ENCODE measurements at places on chromosomes 12 and 14. TPM values are rescaled to one million over a fixed set of nuclear protein-coding genes. Genes with fewer than 3 reads are reported as not detected.

ASCL1 gene
- polyA plus RNA-seq: 0.09 TPM

NTN4 gene
- not detected for polyA plus RNA-seq

IKZF4 gene
- 6.4 TPM for polyA plus RNA-seq

ITFG2 gene
- polyA plus RNA-seq: 19.9 TPM

RASAL1 gene
- not detected for polyA plus RNA-seq

VDR gene
- polyA plus RNA-seq: 1.8 TPM

ZNF664 gene
- polyA plus RNA-seq: 59.1 TPM

CMKLR1 gene
- 0.12 TPM for polyA plus RNA-seq

RAB15 gene
- polyA plus RNA-seq: 0.30 TPM

KCNH3 gene
- not detected for polyA plus RNA-seq

FBXL14 gene
- 6.3 TPM for polyA plus RNA-seq

DNA sequence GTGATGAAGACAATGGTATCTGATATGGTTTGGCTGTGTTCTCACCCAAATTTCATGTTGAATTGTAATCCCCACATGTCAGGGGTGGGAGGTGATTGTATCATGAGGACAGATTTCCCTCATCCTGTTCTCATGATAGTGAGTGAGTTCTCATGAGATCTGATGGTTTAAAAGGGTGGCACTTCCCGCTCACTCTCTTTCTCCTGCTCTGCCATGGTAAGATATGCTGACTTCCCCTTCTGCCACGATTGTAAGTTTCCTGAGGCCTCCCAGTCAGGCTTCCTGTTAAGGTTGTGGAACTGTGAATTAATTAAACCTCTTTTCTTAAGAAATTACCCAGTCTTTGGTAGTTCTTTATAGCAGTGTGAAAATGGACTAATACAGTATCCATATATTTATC is 25.6 kb upstream of the PTHLH start:
- H3K36me3 ChIP-seq: no peaks in the 10 kb centered on the region
- H3K27ac ChIP-seq: no peak overlapping the region
- H3K4me3 ChIP-seq: no peak overlapping the region
- no peaks in the 10 kb centered on the region for H3K4me1 ChIP-seq
- H3K27me3 ChIP-seq: no peaks in the 10 kb centered on the region

DNA sequence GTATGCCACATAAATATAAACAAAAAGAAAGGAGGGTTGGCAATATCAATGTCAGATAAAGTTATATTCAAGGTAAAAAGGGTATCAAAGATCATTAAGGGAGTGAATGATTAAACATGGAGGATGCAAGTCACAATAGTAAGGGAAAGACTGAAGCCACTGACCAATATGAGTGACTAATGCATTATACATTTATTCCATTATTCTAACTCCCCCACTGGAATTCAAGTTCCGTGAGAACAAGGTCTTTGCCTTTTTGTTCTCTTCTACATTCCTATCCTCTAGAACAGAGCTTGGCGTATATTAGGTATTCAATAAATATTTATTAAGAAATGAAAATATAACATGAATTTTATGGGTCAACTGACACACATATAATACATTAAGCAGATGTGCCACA is 30.7 kb downstream of the MAP4K5 start:
- H3K27ac ChIP-seq: no peak overlapping the region
- no peak for DNase-seq
- peaks cover 29% of the 10 kb centered on the region for H3K36me3 ChIP-seq
- H3K4me3 ChIP-seq: no peak overlapping the region

DNA sequence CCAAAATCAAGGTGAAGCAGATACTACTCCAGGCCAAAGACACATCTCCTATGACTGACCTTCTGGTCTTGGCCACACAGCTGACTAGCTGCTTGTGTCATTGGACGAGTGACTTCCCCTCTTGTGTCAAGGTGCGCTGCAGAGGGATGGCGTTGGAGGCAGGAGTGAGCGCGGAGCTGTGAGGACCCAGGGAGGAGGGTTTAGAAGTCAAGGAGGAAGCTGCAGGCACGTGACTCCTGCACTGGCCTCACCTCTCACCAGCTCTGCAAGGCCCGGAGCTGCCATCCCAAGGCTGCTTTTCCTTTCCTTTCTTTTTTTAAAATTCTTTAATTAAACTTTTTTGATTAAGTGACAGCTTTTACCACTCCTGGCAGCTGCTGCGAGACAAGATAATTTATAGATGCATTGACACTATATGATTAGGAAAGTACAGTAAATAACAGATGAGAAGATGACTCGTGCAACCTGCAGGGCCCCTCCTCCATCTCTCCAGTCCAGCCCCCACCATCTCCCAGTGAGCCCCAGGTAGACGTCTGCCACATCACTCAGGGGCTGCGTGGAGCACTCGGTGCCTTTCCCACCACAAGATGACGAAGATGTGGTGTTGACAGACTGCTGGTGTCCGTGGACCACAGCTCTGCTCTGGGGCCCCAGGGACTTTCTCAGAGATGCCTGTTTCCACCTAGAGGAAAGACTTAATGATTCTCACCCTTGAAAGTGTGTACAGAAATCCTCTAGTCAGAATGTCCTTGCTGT is 350.6 kb downstream of the CACNA1C start:
- H3K4me1 ChIP-seq: no peaks in the 10 kb centered on the region
- DNase-seq: no peak
- no peaks in the 10 kb centered on the region for H3K27me3 ChIP-seq

DNA sequence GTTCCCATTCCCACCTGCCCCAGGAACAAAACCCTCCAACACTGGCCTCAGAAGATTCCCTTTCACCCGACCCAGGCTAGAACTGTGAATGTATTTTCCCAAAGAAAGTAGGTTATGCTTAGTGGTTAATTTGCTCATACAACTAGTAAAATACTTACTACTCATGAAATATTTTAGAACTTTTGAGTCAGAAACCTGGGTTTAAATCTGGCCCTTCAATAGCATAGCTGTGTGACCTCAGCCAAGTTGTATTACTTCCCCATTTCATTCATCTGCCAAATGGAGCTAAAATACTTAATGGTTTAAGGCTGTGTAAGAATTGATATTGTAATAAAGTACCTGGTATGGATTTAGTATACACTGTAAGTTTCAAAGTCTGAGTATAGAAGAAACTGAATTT is 69.1 kb upstream of the DNM1L start:
- H3K36me3 ChIP-seq: no peaks in the 10 kb centered on the region
- no peaks in the 10 kb centered on the region for H3K4me1 ChIP-seq
- H3K27me3 ChIP-seq: peaks cover 28% of the 10 kb centered on the region
- H3K4me3 ChIP-seq: no peak overlapping the region

- no peak overlapping the region for H3K4me3 ChIP-seq
- no peaks in the 10 kb centered on the region for H3K27me3 ChIP-seq
- no peak for DNase-seq
- H3K27ac ChIP-seq: no peak overlapping the region
These were observed 92.9 kb upstream of the MAX start for GRCh38 chr14:65195042-65195719.

- no peak for DNase-seq
- no peaks in the 10 kb centered on the region for H3K4me1 ChIP-seq
- no peak overlapping the region for H3K4me3 ChIP-seq
- H3K27me3 ChIP-seq: no peaks in the 10 kb centered on the region
- no peak overlapping the region for H3K27ac ChIP-seq
These were observed 50.6 kb downstream of the WDHD1 start for GRCh38 chr14:54976316-54976715.

- peak; percentile 21 for DNase-seq
- H3K4me1 ChIP-seq: peaks cover under 1% of the 10 kb centered on the region
- H3K27ac ChIP-seq: no peak overlapping the region
- H3K27me3 ChIP-seq: no peaks in the 10 kb centered on the region
- no peaks in the 10 kb centered on the region for H3K36me3 ChIP-seq
These were observed 98.6 kb downstream of the IRF2BPL start for GRCh38 chr14:76929927-76930326.

- H3K4me1 ChIP-seq: no peaks in the 10 kb centered on the region
- no peaks in the 10 kb centered on the region for H3K27me3 ChIP-seq
These were observed 106.2 kb downstream of the DAAM1 start for GRCh38 chr14:59294662-59294992.

- H3K36me3 ChIP-seq: no peaks in the 10 kb centered on the region
- H3K4me3 ChIP-seq: no peak overlapping the region
- no peak overlapping the region for H3K27ac ChIP-seq
- no peaks in the 10 kb centered on the region for H3K27me3 ChIP-seq
These were observed 277.5 kb upstream of the TBX3 start for GRCh38 chr12:114961491-114961890.

GRCh38 chr12:76530516-76530915 is 29.1 kb downstream of the OSBPL8 start:
- H3K27me3 ChIP-seq: no peaks in the 10 kb centered on the region
- DNase-seq: peak; percentile 19
- H3K36me3 ChIP-seq: no peaks in the 10 kb centered on the region
- H3K27ac ChIP-seq: no peak overlapping the region
- peaks cover 18% of the 10 kb centered on the region for H3K4me1 ChIP-seq

DNA sequence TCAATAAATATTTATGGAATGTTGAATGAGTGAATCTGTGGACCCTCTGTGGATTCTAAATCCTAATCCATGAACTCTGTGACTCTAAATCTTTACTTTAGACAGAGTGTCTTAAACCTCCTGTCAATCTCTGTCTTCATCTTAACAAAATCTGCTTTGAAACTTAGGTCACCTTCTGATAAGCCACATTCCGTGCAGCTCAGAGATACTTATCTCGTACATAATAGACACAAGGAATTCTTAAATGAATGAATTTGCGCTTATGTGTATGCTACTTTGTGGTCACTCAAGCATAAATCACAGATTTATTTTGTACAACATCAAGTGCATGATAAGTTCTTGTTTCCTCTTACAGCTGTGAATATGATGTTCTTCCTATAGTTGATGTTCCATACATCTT is 2.2 kb upstream of the KRAS start:
- no peaks in the 10 kb centered on the region for H3K27me3 ChIP-seq

GRCh38 chr14:90512329-90512991 is 115.6 kb downstream of the CALM1 start:
- no peak for DNase-seq
- H3K27me3 ChIP-seq: peaks cover 17% of the 10 kb centered on the region
- no peak overlapping the region for H3K4me3 ChIP-seq
- H3K27ac ChIP-seq: no peak overlapping the region
- peaks cover 23% of the 10 kb centered on the region for H3K4me1 ChIP-seq
- H3K36me3 ChIP-seq: no peaks in the 10 kb centered on the region

- no peak for DNase-seq
- no peak overlapping the region for H3K27ac ChIP-seq
- no peak overlapping the region for H3K4me3 ChIP-seq
- H3K36me3 ChIP-seq: no peaks in the 10 kb centered on the region
- H3K4me1 ChIP-seq: no peaks in the 10 kb centered on the region
- H3K27me3 ChIP-seq: no peaks in the 10 kb centered on the region
These were observed 117.2 kb downstream of the LRRK2 start for GRCh38 chr12:40342010-40342409.

GRCh38 chr12:23140710-23141109 is 515.7 kb downstream of the ETNK1 start:
- H3K27ac ChIP-seq: no peak overlapping the region
- no peak for DNase-seq
- no peaks in the 10 kb centered on the region for H3K4me1 ChIP-seq
- no peaks in the 10 kb centered on the region for H3K36me3 ChIP-seq
- no peaks in the 10 kb centered on the region for H3K27me3 ChIP-seq
- no peak overlapping the region for H3K4me3 ChIP-seq

GRCh38 chr14:64715628-64716412 is 11.6 kb downstream of the PLEKHG3 start:
- no peaks in the 10 kb centered on the region for H3K36me3 ChIP-seq
- no peak for DNase-seq
- no peak overlapping the region for H3K4me3 ChIP-seq
- H3K4me1 ChIP-seq: no peaks in the 10 kb centered on the region
- H3K27ac ChIP-seq: no peak overlapping the region

DNA sequence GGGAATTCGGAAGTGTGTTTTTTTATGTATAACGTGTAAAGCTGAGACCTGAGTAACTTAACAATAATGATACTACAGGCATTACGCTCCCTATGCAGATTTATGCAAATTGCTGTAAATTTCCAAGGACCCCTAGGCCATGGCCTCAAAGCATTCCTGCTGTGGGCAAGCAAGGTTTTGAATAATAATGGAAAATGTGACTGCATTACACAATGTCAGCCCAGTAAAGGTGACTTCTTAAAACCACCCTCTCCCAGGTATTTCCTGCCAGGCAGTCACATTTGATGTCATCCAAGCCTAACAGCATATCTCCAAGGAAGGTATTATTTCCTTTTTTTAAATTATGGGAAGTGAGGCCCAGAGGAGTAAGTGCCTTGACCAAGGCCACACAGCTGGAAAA is 621.0 kb downstream of the BCL11B start:
- no peaks in the 10 kb centered on the region for H3K27me3 ChIP-seq
- H3K27ac ChIP-seq: no peak overlapping the region
- no peaks in the 10 kb centered on the region for H3K36me3 ChIP-seq
- no peak overlapping the region for H3K4me3 ChIP-seq
- no peak for DNase-seq

- H3K36me3 ChIP-seq: no peaks in the 10 kb centered on the region
- no peaks in the 10 kb centered on the region for H3K4me1 ChIP-seq
- no peaks in the 10 kb centered on the region for H3K27me3 ChIP-seq
- no peak overlapping the region for H3K27ac ChIP-seq
These were observed 55.7 kb downstream of the METTL25 start for GRCh38 chr12:82414044-82414443.
